Stimulated activated CD4-positive, alpha-beta T cell treated with anti-CD3 and anti-CD28 coated beads, TNF-alpha, amount 100 ng/mL, for 24 hours (primary cell): ENCODE measurements at places on chromosomes 5 and 9.

- no peak for DNase-seq
These were observed 226.5 kb upstream of the POU5F2 start for GRCh38 chr5:93967923-93968322.

DNA sequence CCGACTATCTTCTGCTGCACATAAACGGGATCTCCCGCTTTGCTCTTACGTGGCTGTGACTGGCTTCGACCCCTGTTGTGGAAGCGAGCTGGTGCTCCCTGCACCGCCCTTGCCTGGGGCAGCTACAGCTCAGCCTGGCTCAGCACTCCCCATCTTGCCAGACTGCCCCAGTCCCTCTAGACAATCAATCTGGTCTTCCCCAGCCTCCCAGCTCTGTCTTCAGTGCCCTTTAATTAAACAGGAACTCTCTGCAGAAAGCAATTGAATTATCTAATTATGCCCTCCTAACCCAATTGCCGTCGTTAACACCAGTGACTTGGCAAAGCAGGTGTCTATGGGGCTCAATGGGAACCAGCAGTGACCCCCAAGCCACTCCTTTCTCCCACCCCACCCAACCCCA, 18.9 kb upstream of the NTNG2 start:
- no peak for DNase-seq

GRCh38 chr9:120768886-120769285, 24.3 kb downstream of the FBXW2 start:
- no peak for DNase-seq

GRCh38 chr9:107973451-107973850, 483.9 kb upstream of the KLF4 start:
- no peak for DNase-seq

GRCh38 chr9:7606591-7606990, 193.0 kb downstream of the DMAC1 start:
- no peak for DNase-seq

GRCh38 chr5:62127098-62127736, 178.8 kb upstream of the KIF2A start:
- no peak for DNase-seq

DNA sequence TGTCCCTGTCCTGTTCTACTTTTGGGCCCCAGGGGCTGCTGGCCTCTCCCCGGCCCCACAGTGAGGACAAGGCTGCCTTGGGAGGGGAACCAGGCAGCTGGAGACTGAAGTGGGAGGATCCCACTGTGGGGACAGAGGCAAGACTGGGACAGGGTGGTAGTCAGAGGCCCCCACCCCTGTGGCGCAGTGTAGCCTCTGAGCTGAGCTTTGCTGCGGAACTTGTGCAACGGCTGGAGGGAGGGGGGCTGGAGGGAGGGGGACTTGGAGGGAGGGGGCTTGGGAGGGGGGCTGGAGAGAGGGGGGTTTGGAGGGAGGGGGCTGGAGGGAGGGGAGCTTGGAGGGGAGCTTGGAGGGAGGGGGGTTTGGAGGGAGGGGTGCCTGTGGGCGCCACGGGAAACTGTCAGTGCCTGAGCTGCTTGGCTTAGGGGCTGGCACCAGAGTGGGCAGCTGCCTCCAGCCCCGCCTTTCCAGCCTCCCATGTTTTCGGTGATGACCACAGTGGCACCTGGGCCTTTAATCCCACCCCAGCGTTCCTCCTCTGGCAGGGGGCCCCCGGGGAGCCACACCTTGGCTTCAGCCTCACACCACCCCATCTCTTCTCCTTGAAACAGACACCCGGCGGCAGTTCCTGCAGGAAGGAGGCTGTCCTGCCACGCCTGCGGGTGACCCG, 2.3 kb upstream of the FUT7 start:
- DNase-seq, result no peak

DNA sequence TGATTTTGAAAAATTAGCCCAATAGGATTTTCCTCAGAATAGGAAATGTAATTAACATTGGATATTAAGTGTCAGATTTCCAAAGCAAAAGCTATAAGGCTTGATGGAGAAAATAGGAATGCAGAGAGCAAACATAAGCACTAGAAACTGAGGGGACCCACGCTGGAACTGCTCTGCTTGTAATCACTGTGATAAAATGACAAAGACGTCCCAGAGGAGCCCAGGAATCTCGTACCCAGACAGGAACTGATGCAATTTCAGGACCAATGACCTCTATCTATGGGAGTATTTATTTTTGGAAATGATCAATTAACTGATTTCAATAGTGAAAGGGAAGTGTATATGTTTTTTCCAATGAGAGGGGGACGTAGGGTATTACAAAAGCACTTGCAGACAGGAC, 714.5 kb upstream of the WWC1 start:
- no peak for DNase-seq

- no peak for DNase-seq
These were observed 237.8 kb upstream of the GAS1 start for GRCh38 chr9:87184956-87185642.

- DNase-seq, result no peak
These were observed 49.7 kb downstream of the POC5 start for GRCh38 chr5:75667586-75667985.

DNA sequence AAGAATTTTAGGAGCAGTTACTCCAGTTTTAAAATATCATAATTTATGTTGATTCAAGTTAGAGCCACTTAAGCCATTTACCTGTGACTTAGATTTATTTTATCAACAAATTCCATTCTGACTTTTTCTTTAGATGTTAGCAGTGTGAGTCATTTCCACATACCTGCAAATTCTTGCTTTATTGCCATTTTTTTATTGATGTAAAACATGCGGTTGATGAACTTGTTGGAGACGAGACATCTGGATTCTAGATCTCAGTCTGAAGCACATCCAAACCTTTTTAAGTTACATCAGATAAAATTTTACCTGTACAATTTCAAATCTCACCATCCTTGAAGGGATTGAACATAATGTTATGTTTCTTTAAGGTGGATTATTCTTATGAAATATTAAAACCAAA, 240.9 kb downstream of the IRX1 start:
- DNase-seq, result no peak

- no peak for DNase-seq
These were observed 155.2 kb downstream of the TMEM161B start for GRCh38 chr5:88113429-88113828.

GRCh38 chr9:31790720-31791119, 593.7 kb upstream of the ACO1 start:
- no peak for DNase-seq

- DNase-seq, result no peak
These were observed 23.4 kb downstream of the PAEP start for GRCh38 chr9:135584934-135585333.

- no peak for DNase-seq
These were observed 130.9 kb downstream of the SNCAIP start for GRCh38 chr5:122442938-122443337.

DNA sequence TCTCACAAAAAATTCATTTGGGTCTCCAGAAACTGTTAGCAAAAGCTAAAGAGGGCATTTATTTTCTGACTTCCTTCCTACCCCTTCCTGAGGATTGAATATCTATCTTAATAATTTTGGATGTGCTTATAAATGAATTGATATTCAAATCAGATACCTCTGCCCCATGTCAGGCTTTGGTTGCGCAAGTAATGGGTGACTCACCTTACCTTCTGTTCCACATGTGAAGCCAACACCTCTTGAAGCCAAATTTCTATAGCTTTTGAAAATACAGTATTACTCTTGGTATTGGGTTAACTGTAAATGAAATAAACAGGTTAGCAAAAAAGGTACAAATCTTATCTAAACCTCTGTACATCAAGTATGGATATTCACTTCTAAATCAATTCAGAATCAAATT, 122.0 kb downstream of the PRDM6 start:
- no peak for DNase-seq

- no peak for DNase-seq
These were observed 112.7 kb downstream of the NRG2 start for GRCh38 chr5:139930406-139930805.

DNA sequence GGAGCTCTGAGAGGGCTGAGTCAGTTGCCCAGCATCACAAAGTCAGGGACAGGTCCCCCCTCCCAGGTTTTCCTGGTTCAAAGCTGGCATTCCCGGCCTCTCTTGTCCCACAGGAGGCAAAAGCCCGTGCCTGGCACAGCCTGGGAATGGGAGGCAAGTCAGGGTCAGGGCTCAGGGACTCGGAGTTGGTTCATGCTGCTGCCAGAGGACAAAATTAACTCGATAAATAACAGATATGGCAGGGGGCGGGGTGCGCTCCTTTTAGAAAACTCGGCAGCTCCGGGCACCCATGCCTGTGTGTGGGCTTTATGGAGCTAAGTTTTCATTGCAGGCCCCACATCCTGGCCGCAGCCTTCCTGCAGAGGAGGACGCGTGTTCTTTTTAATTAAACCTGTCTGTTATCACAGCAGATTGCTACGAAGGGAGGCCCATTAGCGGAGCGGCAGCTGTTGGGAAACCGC, 62.8 kb upstream of the LMX1B start:
- no peak for DNase-seq

- DNase-seq, result no peak
These were observed 7.4 kb downstream of the CEMIP2 start for GRCh38 chr9:71760901-71761300.

DNA sequence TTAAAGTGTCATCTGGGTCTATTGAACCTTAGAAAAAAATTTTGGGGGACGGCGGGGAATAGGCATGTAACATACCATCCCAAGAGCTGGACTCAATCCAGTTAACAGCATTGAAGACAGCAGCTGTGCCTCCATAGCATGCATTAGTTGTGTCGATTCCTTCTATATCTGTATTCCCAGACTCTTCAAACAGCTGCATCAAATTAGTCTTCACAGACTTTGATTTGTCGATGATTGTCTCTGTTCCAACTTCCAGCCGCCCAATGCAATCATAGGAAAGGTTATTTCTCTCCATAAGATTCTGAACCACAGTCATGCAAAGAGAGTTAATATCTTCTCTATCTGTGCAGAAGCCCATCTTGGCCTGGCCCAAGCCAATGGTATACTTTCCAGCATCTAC, 14.8 kb downstream of the HMGCS1 start:
- DNase-seq, result no peak

DNA sequence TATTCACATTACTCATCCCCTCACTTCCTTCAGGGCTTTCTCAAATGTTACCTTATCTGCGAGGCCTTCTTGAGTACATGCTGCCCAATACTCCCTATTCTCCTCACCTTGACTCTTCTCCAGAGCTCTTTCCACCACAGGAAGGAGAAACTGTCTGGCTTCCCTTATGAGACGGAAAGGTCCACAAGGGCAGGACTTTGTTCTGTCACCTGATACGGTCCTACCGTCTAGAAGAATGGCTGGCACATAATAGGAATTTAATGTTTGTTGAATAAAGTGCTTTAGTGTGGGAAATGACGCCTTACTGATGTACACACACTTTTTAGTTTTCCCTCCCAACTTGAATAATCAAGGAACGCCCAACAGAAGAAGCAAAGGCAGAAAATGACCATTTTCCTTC, 52.5 kb downstream of the PFDN1 start:
- DNase-seq, result no peak

- DNase-seq, result no peak
These were observed 114.0 kb downstream of the CDC42SE2 start for GRCh38 chr5:131377785-131378325.

DNA sequence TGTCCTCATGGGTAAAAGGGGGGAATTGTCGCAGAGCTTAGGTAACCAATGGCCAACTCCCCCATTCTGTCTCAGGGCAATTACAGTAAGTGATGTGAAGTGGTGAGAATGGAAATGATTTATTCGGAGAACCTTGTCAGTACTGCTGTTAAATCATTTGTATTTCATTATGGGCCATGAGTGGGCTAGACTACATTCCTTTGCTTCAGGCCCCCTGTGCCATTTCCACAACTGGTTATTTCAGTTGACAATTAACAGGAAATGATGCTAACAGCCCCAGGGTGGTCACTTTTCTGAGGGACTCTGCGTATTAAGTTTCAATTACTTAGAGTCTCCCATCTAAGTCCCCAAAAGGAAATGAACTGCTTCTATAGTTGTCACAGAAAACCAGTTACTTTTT, 653.7 kb downstream of the CCDC171 start:
- no peak for DNase-seq

- DNase-seq, result no peak
These were observed 318.3 kb upstream of the ITGA1 start for GRCh38 chr5:52469420-52469819.

DNA sequence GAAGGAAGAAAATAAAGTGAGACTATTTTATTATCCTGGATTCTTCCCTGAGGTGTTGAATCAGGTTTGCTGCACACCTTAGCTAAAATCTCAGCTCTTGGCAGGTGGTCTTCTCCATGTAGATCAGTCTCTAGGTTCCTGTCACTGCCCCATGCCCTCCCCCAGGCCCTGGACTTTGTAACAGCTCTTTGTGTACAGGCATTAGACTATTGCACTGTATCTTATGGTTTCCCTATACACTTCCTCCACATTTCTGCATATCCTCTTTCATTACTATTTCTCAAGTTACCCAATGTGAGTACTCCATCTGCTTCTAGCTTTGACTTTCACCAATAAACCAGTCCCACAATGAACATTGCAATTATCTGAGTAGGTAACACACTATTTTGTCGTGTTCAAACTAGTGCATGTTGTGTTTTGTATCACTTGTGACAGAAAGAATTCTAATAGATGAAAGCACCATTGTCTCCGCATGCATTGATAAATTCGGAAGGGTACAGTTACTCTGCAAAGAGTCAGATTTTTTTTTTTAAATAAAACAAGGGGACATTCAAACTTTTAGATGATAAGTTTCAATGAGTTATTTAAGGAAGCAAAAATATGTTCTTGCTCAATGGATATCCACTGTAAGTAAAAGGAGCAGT, 1348.7 kb upstream of the C9orf72 start:
- no peak for DNase-seq

DNA sequence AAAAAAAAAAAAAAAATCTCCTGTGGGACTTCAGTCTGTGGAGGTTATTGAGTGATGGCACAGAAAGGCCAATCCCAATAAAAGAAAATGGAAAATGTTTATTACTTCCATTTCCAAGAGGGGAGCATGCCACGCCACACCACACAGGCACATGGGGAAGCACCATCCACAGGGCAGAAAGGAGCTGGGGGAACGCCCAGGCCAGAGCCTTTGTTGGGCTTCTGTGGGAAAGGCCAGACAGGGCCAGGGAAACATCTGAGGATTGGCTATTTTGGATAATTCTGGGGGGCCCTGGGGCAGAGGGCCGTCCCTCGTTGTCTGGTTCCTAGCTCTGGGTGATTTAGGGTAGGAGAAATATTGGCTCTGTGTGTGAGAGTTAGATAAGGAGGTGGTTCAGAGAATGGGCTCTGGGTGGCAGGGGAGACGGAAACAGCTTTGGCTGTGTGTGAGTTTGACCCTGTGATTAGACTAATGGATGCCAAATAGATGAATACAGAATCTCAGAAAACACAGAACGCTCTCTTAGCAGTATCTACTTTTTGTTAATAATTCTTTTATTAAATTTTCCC, 49.0 kb upstream of the ABL1 start:
- no peak for DNase-seq

GRCh38 chr9:21778304-21778703, 24.1 kb upstream of the MTAP start:
- DNase-seq, result no peak

- DNase-seq, result no peak
These were observed 44.5 kb upstream of the CTSL start for GRCh38 chr9:87681271-87682061.
